ENCODE measurements at places on chromosomes 5 and 9.

GRCh38 chr9:128628471-128629048, 28.1 kb downstream of the DYNC2I2 start:
- DNase-seq, result no peak

GRCh38 chr5:52945040-52945439, 44.1 kb upstream of the ITGA2 start:
- DNase-seq, result no peak

GRCh38 chr5:138033907-138034306, 1.0 kb upstream of the FAM13B start:
- peak; percentile 45 for DNase-seq

DNA sequence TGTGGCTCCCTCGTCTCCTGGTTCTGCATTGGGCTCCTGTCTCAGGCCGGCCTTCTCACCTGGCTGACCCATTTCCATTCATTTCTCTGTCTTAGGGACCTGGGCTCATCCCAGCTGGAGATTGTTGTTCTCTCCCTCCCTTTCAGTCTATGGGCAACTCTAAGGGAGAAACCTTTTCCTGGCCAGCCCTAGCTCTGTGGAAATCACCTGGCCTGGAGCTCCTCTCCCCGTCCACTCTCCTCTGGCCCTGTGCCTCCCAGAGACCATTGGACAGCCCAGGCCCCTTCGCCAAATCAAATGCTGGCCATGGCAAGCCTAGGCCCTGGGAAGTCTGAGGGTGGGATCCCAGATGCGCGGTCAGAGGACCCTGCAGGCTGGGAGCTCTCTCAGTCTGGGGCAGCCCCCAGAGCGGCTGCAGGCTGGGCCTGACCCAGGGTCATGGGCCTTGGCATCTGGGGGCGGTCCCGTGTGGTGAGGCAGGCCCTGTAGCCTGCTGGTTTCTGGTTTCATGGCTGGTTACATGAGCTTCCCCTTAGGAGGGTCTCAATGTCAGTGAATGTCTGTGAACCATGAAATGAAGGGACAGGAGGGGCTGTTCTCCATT, 253.5 kb downstream of the AOPEP start:
- no peak for DNase-seq

DNA sequence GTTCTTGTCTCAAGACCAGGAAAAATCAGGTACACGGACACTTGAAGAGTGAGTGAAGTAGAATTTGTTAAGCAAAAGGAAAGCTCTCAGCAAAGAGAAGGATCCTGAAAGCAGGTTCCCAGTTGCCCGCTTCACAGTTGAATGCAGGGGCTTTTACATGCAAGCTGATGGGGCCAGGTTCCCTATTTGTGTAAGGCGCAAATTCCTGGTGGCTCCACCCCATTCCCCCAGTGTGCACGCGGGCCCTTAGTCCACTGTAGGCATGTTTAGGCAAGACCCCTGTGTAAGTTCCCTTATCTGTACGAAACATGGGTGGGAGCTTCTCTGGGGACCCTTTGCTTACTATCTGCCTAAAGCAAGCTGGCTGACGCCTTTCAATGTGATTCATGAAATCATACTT, 2.7 kb upstream of the AGTPBP1 start:
- no peak for DNase-seq

GRCh38 chr5:34586117-34586885, 69.8 kb upstream of the RAI14 start:
- peak; percentile 97 for DNase-seq

- DNase-seq, result peak; percentile 65
Measured at GRCh38 chr9:21919377-21920362, 74.5 kb downstream of the CDKN2A start.

DNA sequence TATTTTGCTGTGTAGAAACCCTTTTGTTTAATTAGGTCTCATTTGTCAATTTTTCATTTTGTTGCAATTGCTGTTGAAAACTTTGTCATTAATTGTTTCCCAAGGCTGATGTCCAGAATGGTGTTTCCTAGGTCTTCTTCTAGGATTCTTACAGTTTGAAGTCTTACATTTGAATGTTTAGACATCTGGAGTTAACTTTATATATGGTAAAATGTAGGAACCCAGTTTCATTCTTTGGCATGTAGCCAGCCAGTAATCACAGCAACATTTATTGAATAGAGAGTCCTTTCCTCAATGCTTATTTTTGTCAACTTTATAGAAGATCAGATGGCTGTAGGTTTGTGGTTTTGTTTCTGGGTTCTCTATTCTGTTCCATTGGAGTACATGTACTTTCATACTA, 1290.8 kb upstream of the CDH9 start:
- DNase-seq, result no peak

DNA sequence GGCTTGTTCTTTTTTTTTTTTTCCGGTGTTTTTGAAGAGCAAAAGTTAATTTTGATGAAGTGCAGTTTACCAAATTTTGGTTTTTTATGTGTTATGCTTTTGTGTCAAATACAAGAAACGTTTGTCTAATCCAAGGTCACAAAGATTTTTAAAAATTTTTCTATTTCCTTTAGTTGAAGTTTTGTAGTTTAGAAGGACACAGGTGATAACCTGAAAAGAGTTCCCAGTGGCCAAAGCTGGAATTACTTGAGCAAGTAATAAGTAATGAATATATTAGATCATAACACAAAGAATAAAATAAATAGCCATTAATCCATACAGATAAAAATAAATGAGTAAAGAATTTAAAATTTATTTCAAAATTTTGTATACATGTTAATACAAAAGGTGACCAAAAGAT, 71.5 kb downstream of the FCHO2 start:
- DNase-seq, result peak; percentile 8

DNA sequence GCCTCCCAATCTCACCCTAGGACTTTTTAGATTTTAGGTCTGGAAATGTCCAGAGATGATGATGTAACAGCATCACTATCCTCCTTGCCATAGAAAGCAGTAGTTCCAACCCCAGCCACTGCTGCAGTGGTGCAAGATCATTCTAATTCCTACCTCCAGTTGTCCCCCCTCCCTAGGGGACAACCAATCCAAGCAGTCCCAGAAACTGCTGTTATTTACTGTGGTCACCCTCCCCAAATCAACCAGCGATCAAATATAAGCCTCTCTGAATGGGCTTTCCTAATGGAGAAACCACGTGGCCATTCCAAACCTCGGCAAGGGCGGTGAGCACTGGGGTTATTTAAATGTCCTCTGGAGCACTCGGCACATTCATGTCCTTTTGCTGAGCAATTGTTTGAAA, 159.8 kb downstream of the SLF1 start:
- DNase-seq, result no peak

DNA sequence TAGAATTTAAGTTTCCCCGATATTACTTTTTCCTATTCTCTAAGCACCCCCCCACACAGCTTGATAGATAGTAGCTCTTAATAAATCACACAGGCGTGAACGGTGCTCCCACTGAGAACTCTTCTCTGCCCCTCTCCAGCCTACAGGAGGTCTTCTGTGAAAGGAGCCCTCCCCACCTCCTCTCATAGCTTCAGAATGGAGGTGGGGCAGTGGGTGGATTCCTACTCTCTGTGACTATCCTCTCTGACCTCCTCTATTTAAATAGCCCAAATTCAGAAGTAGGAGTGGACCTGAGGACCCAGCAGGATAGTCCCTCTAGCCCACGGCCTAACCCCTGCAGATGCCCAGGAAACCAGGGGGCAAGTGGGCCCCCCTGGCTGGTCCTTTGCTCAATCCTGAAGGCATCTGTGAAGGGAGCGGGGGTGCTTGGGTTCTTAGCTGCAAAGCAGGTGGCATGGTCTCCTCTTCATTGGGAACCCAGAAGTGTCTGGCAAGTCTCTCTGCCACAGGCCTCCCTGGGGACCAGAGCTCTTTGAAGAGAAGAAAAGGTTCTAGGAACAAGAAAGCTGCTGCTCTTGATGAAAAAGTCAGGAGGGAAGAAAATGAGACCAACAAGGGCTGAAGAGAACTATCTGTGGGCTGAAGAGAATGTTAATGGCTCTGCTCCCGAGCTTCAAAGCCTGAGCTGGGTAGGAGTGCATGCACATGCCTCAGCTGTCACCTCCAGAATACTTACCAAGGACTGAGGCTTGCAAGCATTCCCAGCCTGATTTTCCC, 21.1 kb upstream of the HSPA9 start:
- DNase-seq, result no peak

DNA sequence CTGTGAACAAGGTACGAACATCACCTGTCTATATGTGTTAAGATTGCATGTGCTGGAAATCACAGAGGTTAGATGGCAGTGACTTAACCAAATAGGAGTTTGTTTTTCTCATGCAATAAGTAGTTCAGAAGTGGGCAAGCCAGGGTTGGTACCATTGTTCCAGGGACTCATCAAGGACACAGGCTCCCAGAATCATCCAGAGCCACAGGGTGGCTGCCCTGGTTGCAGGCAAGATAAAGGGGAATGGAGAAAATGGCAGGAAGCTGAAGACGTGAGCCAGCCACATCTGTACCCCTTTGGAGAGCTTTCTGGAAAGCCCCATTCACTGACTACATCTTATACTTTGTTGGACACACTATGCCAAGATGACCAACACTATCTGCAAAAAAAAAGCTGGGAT, 126.0 kb upstream of the IL12B start:
- no peak for DNase-seq

DNA sequence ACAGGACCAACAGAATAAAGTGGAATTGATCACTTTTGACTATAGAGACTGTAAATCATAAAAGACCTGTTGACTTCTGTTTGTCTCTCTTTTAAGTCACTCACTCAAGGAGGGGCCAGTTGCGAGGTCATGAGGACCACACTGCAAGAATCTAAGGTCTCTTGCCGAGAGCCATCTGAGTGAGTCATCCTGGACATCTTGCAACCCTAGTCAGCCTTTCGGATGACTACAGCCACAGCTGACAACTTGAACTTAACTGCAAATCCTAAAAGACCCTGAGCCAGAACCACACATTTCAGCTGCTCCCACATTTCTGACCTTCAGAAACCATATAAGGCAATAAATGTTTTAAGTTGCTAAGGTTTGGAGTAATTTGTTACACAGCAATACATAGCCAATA, 129.7 kb upstream of the RAD23B start:
- DNase-seq, result no peak

DNA sequence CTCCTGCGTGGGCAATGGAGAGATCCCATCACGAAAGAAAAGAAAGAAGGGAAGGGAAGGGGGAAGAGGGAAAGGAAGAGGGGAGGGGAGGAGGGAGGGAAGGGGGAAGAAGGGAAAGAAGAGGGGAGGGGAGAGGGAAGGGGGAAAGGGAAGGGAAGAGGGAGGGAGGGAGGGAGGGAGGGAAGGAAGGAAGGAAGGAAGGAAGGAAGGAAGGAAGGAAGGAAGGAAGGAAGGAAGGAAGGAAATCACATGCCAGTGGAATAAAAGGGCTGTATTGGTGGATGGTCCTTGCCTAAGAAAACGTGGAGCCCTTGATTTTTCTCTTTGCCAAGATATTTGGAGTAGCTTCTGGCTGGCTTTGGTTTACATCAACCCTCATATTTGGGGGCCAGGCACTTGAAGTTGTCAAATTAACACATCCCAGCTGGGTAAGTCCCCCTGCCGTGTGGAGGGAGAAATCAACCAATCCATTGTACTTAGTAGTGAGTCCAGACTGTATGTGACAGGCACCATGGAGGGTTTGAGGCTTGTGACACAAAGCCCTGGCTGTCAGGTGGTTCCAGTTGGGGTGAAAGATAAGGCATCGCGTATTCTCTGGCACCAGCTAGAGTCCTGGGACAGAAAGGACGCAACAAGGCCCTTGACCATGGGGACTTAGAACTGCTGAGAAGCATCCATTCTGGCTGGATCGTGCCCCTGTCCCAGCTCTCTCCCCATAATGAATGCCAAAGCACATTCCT, 23.7 kb downstream of the IDNK start:
- no peak for DNase-seq

DNA sequence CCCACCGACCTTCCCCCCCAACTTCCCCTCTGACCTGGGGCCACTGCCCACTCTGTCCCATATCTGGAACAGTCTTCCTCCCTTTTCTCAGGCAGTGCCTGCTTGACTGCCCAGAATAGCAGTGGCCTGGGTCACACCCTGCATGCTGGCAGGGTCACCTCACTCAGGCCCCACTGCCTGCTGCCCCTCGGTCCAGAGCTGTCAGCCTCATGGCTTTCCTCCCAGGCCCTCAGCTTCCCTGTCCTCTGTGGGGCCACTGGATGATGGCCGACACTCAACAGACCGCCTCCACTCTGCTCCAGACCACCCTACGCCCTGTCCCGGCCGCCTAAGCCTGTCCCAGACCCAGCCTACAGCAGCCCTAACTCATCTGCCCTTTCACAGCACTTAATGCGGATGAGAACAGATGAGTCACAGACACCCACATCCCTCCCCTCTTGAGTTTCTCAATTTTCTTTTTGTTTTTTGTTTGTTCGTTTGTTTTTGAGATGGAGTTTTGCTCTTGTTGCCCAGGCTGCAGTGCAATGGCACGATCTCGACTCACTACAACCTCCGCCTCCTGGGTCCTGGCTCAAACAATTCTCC, 5.9 kb downstream of the PNPLA7 start:
- DNase-seq, result no peak

DNA sequence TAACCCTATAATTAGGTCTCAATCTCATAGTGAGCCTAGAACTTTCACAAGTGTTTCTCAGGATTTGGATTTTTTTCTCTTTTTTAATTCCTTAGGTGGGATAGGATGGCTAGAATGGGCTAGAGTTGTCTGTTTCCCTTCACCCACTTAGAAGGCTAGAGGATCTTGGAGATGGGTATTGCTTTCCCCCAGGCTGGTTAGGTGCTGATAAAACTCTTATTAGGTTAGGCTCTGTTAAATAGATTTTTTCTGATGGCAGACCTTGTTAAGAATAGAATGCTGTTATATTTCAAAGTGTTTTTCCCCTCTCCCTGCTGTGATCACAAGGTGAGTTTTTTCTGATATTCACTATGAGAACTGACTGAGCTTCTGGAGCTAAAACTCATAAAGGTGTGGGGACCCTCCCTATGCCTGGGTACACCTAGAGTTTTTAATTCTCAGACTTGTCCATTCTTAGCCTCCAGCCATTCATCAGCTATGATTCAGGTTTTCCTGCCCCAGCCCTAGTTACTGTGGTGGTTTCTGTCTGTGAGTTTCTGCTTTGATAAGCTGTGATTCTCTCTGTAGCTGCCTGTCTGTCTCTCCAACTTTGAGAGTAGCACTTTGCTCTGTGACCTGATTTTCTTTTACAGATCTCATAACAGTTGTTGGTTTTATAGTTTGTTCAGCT, 132.4 kb downstream of the HACD4 start:
- peak; percentile 32 for DNase-seq

- DNase-seq, result no peak
Measured at GRCh38 chr9:114158482-114159130, 3.3 kb downstream of the COL27A1 start.

DNA sequence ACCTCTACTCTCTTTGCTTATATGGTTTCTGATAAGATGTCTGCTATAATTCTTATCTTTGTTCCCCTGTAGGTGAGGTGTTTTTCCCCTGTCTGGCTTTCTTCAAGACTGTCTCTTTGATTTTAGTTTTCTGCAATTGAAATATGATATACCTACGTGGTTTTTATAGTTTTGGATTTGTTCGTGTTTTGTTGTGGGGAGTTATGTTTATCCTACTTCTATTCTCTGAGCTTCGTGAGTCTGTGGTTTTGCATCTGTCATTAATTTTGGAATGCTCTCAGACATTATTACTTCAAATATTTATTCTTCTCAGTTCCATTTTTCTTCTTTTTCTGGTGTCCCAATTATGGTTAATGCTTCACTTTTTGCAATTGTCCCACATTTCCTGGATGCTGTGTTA, 521.3 kb downstream of the KCTD16 start:
- no peak for DNase-seq

Data from PC-3 (cell line).